Stimulated activated CD4-positive, alpha-beta T cell treated with anti-CD3 and anti-CD28 coated beads, TNF-alpha, amount 100 ng/mL, for 1 hour (primary cell): ENCODE measurements at places on chromosomes 13 and 19.

- DNase-seq: no peak
Measured at GRCh38 chr19:2602391-2603181, 99.9 kb downstream of the GNG7 start.

DNA sequence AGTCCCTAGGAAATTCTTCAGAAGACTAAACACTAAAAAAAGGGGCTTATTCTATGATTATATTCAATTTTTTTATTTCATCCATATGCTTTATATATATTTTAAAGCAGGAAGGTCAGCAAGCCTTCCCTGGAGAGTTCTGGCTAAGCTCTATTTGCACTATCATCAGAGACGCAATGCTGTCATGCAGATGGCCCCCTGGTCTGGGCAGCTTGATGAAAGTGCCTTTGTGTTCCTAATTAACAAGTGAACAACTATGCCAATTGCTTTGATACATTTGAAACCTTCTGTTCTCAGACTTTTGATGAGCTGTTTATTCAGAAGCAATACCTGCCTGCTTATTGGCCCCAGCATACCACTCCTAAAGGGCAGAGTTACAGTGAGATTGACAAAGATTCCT lies 1344.6 kb downstream of the OLFM4 start:
- DNase-seq: no peak

DNA sequence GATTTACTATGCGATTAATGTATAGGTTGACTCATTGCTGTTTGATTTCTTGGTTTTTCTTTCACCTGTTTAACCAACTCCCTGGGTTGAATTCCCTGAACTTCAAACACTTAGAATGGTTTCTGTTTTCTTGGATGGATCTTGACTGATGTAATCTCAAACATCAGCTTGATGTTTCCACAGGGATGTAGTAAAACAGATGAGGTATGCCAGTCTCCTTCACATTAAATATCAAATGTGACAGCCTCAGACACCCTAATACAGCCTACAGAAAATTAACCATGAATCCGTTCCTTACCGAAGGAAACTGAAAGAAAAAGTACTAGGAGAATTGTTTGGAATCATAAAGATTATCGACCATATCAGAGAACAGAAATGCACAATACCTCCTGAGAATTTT lies 631.2 kb downstream of the GPC5 start:
- no peak for DNase-seq

GRCh38 chr19:1384085-1384462 lies 367 bp downstream of the NDUFS7 start:
- no peak for DNase-seq

- DNase-seq: no peak
Measured at GRCh38 chr13:73970421-73971055, 163.7 kb downstream of the KLF12 start.

DNA sequence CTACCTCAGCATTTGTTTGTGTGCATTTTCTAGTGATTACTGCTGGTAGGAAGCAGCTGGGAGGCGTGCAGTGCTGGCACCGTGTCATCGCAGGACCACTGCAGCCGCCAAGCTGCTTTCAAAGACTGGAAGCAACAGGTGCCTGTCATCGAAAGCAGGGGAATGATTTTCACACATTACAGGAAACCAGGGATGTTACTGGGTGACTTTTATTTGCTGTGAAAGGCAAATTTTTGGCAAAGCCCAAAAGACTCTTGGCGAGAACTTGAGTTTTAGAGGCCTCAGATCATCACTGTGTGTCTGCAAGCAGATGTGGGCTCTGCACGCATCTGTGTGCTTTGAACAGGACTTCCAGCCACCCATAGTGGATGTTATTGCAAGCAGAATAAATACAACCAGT lies 176.4 kb downstream of the FLT1 start:
- DNase-seq: no peak

- DNase-seq: no peak
Measured at GRCh38 chr19:31675193-31675913, 326.1 kb upstream of the TSHZ3 start.

GRCh38 chr13:67273001-67273400 lies 42.9 kb upstream of the PCDH9 start:
- DNase-seq: no peak

- DNase-seq: no peak
Measured at GRCh38 chr13:110388108-110388943, 81.2 kb downstream of the COL4A2 start.
